ENCODE measurements at places on chromosomes 7 and 10.
A peak's percentile ranks its signal among the peaks of the same experiment; 100 is the strongest.

GRCh38 chr7:18450019-18450418 is 45.5 kb upstream of the HDAC9 start:
- DNase-seq: no peak

- no peak for DNase-seq
Observed at GRCh38 chr10:62853710-62854109, 37.5 kb upstream of the EGR2 start.

DNA sequence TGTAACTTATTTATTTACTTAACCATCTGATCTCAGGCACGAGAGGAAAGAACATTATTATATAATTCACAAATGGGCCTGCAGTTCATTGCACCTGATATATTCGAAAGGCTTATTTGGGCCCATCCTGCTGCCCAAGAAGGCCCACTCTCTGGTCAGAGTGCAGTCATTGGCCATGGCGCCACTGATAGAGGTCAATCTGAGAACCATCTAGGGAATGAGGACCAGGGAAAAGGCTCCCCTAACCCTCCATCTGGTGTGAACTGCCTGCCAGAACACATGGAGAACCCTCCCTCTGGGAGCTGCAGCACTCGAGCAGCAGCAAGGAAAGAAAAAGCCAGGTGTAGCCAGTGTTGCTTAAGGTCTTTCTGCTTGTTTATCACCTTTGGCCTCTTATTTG is 136.6 kb downstream of the REEP3 start:
- no peak for DNase-seq

GRCh38 chr7:17497136-17497535 is 198.7 kb downstream of the AHR start:
- no peak for DNase-seq

- DNase-seq: no peak
Observed at GRCh38 chr7:116933465-116933864, 19.8 kb upstream of the ST7 start.

DNA sequence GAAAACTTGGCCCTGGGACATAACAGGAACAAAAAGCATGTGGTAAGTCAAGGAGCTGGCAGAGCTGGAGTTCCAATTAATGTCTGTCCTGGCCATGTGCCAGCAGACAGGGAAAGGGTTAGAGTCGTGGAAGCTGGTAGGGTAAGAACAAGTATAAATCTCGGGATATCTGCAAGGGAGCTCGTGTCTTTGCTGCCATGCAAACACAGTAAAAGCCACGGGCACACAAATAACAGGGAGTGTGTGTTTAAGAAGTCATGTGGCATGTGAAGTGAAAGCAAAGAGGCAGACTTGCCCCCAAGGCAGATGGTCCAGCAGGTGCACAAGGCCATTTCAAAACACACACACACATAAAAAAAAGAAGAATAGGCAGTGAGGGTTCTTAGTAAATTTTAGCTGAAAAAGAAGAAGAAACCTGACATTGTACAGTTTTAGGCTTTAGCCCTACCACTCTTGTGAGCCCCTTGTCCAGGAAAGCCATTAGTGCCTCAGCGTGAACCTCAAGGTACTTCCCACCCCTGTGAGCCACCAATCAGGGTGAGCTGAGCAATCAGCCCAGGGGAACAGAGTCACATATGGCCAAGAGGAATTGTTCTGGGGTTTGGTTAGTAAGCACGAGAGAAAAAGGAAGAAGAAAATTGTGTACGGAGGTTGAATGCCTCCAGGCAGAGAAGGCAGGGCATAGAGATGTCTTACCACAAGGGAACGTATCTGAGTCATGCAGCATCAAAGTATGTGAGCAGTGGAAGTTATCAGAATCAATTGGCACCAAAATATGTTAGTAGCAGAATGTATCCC is 32.8 kb upstream of the ARHGAP12 start:
- DNase-seq: peak; percentile 22

- DNase-seq: no peak
Observed at GRCh38 chr10:77448226-77448625, 189.4 kb downstream of the KCNMA1 start.

DNA sequence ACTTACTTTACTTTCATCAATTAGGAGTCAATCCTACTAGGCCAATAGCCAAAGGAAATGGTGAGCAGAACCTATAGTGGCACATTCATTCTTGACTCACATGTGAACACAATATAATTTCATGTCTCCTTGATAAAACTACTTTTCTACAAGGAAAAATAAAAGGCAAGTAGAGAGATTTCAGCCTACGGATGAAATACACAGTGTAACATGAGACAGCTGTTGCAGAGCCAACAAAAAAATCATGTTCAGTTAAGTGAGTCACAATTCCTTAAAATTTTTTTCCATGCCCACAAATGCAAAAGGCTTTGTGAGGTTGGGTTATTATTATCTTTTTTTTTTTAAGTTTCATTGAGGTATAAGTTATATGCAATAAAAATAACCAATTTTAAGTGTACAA is 54.8 kb downstream of the GPR141 start:
- DNase-seq: no peak

Data from NCI-H2107 (cell line).